ENCODE measurements at places on chromosomes 1 and 21. TPM values are rescaled to one million over a fixed set of nuclear protein-coding genes. Genes with fewer than 3 reads are reported as not detected.

DNA sequence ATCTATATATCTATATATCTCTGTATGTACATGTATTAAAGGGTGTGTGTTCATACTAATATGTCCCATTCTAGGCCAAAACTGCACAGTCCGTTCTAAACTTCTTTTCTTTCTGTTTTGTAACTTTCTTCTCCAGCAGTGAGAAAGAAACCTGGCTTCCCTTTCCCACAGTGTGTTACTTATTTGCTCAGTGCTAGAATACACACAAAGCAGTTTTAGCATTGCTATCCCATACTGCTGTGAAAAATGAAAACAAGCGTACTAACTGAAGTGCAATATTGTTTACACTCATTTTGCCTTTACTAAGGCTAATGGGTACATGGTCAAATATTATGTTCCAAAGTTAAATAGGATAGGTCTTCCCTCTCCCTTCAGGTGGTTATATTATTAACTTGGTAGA lies 163.9 kb downstream of the LEPR start:
- H3K27ac ChIP-seq = no peak overlapping the region
- no peak for DNase-seq
- H3K4me1 ChIP-seq = no peaks in the 10 kb centered on the region
- H3K4me3 ChIP-seq = no peak overlapping the region
- H3K36me3 ChIP-seq = no peaks in the 10 kb centered on the region

DNA sequence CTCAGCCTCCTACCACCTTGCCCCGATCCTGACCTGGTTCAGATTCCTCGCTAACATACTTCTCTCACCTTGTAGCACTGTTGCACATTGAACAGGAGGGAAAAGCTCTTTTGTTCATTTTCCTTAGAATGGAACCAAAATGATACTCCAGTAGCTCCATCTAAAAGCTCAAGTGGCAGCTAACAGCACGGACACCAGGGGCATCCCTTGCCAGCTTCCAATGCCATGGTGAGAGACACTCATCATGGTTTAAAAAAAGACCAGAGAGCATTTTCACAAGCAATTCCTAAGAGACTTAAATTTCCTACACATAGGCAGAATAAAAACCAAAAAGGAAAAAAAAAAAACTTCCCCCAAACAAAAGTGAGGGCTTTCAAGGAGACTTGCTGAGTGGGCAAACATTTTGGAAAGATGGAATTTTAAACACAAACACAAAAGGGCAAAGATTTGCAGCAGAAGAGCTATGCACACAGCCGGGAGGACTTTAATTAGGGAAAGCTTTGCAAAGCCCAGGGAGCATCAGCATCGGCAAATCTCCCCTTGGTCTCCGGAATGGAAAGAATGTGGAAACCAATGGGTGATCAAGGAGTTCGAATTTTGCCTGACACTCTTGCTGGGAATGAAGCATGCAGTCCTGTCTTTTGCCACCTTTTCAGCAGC lies 84.3 kb downstream of the CAPZB start:
- H3K27me3 ChIP-seq = no peaks in the 10 kb centered on the region
- H3K27ac ChIP-seq = peak overlapping the region; percentile 93
- peaks cover 42% of the 10 kb centered on the region for H3K4me1 ChIP-seq
- peak; percentile 81 for DNase-seq

DNA sequence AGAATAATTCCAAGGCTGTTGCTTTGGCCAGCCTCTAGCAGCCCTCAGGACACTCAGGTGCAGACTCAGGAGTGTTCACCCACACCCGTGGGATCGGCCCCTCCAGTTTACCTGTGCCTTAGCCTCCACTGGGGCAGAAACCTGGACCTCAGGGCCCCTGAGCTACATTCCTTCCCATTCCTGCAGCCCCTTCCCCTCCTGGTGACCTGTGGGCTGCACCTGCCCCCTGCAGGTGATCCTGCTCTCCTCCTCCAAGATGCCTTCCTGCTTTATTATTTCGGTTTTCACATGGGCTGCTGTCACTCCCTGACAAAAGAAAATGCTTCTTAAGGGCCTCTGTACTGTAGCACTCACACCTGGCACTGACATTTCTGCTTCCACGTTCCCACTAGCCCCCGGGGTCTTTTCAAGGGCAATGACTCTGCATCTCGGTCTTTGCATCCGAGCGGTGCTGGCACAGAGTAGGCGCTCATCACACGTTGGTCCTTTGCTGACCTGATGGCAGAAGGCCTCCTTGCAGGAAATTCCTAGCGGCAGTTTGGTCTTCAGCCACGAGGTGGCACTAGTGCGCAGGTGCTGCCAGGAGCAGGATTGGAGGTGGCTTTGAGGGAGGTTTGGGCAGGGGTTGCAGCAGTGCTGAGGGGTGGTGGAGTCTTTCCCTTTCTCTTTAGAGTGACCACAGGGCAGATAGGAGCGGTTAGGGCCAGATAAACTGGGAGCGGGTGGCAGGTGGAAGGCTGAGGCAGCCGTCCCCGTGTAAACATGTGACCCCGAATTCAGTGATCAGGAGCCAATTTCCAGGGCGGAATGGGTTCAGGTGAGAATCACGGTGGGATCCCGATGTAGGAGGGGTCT lies 25.3 kb upstream of the ETV3 start:
- DNase-seq = peak; percentile 93
- no peaks in the 10 kb centered on the region for H3K36me3 ChIP-seq
- peak overlapping the region; percentile 39 for H3K4me3 ChIP-seq
- no peaks in the 10 kb centered on the region for H3K27me3 ChIP-seq

DNA sequence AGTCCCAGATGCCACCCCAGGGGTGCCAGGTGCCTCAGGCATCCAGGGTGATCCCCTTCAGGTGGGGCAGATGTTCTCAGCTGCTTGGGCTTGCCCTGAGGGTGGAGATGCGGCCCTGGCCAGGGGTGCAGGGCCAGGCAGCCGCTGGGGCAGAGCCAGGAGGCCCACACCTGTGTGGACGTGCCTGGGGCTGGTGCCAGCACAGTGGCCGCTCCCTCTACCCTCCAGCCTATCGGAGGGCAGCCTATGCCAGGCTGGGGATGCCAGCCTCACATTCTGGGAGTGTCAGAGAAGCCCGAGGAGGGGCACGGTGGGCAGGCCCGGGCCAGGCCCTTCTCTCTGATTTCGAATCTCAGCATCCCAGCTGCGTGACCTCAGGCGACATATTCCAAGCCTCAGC lies 96.5 kb upstream of the WNT4 start:
- no peak overlapping the region for H3K4me3 ChIP-seq
- H3K36me3 ChIP-seq = no peaks in the 10 kb centered on the region
- H3K27ac ChIP-seq = no peak overlapping the region
- DNase-seq = no peak
- peaks cover 2% of the 10 kb centered on the region for H3K4me1 ChIP-seq

DNA sequence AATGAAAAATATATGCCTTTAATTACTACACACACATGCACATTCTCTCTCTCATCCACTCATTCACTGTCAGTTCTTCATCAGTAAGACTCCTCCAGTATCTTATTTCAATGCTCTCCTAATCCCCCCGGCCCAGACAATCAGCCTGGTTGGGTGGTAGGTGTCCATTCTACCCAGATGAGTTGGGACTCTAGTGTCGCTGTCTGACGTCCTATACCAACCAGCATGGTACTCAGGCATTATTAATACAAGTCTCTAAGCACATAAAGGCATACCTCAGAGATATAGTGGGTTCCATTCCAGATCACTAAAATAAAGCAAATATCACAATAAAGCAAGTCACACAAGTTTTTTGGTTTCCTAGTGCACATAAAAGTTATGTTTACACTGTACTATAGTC lies 19.8 kb downstream of the NRIP1 start:
- H3K36me3 ChIP-seq = no peaks in the 10 kb centered on the region
- H3K27me3 ChIP-seq = no peaks in the 10 kb centered on the region
- H3K4me1 ChIP-seq = peaks cover 4% of the 10 kb centered on the region

Gene NIBAN1
- total RNA-seq = 11.1 TPM

DNA sequence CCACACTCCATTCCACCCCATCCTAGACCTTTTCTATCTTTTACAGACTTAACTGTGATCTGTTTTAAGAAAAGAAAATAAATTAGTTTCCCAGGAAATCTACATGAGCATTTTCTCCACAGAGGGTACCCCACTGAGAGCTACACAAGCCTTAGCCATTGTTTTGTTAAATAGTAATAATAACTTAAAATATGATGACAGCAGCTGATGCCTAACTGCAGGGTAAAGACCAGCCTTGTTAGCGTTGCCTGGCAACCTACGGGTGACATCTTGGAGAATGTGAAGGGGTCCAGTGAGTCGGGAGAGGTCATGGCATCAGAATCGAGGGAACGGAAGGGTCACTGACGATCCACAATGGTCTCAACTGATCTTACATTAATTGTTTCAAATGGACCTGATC lies 233.2 kb upstream of the PBX1 start:
- H3K36me3 ChIP-seq = no peaks in the 10 kb centered on the region
- H3K4me3 ChIP-seq = no peak overlapping the region
- H3K27me3 ChIP-seq = peaks cover 13% of the 10 kb centered on the region
- no peak for DNase-seq

GRCh38 chr1:236120721-236121153 lies 21.6 kb upstream of the GPR137B start:
- H3K4me1 ChIP-seq = no peaks in the 10 kb centered on the region
- no peaks in the 10 kb centered on the region for H3K27me3 ChIP-seq
- H3K27ac ChIP-seq = no peak overlapping the region
- no peak for DNase-seq
- H3K4me3 ChIP-seq = no peak overlapping the region

Gene OR2M4
- total RNA-seq = not detected

Gene SYTL1
- 5.4 TPM for total RNA-seq

DNA sequence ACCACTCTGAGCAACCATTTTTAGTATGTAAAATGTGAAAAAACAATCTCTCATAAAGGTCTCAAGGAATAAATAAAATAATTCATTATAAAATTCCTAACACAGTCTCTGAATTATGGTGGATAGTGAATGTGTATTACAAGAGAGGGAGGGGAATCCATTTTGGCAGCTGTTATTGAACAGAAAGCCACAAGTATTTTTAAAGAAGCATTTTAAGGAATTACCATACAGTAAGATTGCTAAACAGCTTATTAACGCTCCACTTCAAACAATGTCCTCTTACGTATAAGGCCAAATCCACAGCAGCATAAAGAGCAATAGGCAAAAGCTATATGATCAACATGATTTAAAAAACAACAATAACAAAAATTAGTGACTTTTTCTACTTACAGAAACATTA lies 18.4 kb downstream of the PIGK start:
- H3K4me3 ChIP-seq = no peak overlapping the region
- H3K4me1 ChIP-seq = no peaks in the 10 kb centered on the region
- no peaks in the 10 kb centered on the region for H3K27me3 ChIP-seq
- H3K27ac ChIP-seq = no peak overlapping the region

DNA sequence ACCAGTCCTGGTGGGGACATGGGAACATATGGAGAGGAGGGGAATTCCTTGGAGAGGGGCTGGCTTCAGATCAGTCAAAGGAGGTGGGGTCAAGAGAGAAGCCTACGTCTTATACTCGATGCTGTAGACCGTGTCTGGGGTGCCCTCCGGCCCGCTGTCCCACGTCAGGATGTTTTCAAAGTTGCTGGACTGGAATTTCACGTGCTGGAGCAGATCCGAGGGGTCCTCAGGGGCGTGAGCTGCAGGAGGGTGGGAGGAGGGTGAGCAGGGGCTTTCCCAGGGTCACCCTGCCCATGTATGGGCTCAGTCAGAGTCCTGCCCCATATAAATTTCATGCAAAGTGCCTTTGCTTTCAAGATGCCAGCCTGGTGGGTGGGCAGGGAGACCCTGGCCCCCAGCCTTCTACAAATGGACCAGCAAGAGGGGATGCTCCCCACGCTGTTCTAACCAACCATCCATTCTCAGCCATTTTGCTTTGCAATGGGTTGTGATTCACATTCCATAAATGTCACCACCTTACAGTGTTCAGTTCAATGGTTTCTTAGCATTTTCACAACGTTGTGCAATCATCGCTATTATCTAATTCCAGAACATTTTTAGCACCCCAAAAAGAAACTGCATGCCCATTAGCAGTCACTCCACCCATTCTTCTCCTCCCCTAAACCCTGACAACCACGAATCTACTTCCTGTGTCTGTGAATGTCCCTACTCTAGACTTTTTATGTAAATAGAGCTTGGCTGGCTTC lies 4.3 kb downstream of the IL22RA1 start:
- no peaks in the 10 kb centered on the region for H3K36me3 ChIP-seq
- no peak overlapping the region for H3K4me3 ChIP-seq
- H3K4me1 ChIP-seq = no peaks in the 10 kb centered on the region
- DNase-seq = no peak

DNA sequence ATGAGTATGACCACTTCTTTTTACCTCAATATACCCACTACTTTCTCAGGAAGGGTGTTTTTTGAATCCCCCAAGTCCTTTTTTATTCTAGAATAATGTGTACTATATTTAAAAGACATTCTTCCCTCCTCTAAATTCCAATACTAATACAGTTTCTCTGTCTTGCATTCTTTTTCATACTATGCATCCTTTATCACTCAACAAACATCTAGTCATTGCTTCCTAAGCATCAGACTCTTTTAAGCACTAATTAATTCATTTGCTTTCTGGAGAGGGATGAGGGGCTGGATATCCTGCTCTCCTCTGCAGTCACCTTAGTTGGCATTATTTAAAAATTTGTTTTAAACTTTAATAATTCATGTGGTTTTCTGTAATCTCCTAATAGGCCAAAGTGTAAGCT lies 838.8 kb downstream of the KCNT2 start:
- no peaks in the 10 kb centered on the region for H3K4me1 ChIP-seq
- no peak overlapping the region for H3K4me3 ChIP-seq
- DNase-seq = no peak
- no peak overlapping the region for H3K27ac ChIP-seq
- no peaks in the 10 kb centered on the region for H3K27me3 ChIP-seq

- DNase-seq = no peak
- H3K27ac ChIP-seq = no peak overlapping the region
- no peak overlapping the region for H3K4me3 ChIP-seq
- H3K36me3 ChIP-seq = peaks cover 13% of the 10 kb centered on the region
- peaks cover 6% of the 10 kb centered on the region for H3K4me1 ChIP-seq
These were observed 4.8 kb downstream of the SNIP1 start for GRCh38 chr1:37549341-37549740.

DNA sequence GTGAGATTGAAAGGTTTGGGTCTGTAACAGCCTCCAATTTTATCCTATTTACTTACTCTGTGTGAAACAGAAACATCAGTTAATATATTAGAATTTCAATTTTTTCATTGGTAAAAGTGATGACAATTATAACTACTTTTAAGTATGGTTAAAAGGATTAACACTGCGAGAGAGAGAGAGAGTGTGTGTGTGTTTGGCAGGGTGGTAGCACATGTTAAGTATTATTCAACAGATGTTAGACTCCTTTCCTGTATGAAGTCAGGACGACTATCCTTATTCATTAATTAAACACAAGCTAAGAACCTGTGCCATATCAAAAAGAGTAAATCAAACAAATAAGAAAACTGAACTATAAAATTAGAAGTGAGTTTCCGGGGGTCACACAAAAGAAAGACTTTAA lies 662.5 kb downstream of the PLPP3 start:
- DNase-seq = no peak
- no peaks in the 10 kb centered on the region for H3K4me1 ChIP-seq
- H3K27ac ChIP-seq = no peak overlapping the region
- no peaks in the 10 kb centered on the region for H3K27me3 ChIP-seq

Gene OSCP1
- 0.58 TPM for total RNA-seq

Gene NRAS
- 84.7 TPM for total RNA-seq

- H3K4me1 ChIP-seq = peaks cover 16% of the 10 kb centered on the region
- no peaks in the 10 kb centered on the region for H3K36me3 ChIP-seq
- no peak for DNase-seq
- H3K27ac ChIP-seq = no peak overlapping the region
- no peak overlapping the region for H3K4me3 ChIP-seq
- peaks cover 33% of the 10 kb centered on the region for H3K27me3 ChIP-seq
These were observed 2.5 kb upstream of the TMPRSS2 start for GRCh38 chr21:41510500-41510899.

Measured in GM23338 (cell line).